Ovary (tissue), 10 donors: ENCODE measurements at places on chromosomes 3 and 15. TPM values are rescaled to one million over a fixed set of nuclear protein-coding genes. Genes with fewer than 3 reads are reported as not detected.

DNA sequence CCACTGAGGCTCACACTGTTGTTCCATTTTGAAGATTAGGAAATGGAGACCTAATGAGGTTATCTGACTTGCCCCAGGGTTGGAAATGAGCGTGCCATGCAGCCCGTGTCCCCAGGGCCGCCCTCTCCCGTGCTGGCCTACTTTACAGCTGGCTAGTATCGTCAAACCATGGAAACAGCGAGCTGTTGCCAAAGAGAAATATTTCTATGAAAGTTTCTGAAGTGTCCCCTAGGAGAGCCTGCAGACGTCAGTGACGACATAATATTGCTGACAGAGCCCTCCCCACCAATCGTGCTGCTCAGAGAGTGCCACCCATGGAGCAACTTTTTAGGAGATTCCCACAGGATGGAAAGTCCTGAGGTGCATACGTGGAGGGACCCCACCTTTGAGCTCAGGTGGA, 11.2 kb upstream of the FAM174B start:
- no peak for DNase-seq

GRCh38 chr15:96053031-96053780, 277.3 kb upstream of the NR2F2 start:
- DNase-seq: peak; percentile 46

- DNase-seq: no peak
Observed at GRCh38 chr3:194301730-194302129, 49.4 kb downstream of the CPN2 start.

- DNase-seq: no peak
Observed at GRCh38 chr3:16770021-16770420, 114.7 kb upstream of the PLCL2 start.

- DNase-seq: peak; percentile 54
Observed at GRCh38 chr3:45583021-45583851, 11.3 kb upstream of the LIMD1 start.

TRPM1 gene
- not detected for total RNA-seq
